ENCODE measurements at places on chromosomes 12 and 14.

DNA sequence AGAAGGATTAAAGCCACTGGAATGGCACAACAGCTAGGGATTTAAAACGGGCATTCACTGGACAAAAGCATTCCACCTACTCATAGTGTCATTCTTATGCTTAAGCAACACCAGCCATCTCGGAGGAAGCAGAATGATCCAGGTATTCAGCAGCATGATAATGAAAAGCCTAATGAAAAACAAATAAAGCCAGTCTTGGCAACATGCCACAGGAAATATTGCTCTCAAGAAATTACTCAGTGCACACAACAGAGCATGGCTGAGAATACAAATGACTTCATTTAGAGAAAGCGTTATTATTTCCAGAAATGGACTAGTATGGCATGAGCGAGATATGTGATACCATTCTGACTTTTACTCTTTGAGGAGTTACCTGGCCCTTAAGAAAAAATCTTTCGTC lies 442.2 kb downstream of the APAF1 start:
- no peak for DNase-seq

GRCh38 chr12:75714462-75715322 lies 203.3 kb upstream of the KRR1 start:
- DNase-seq, result no peak

- peak; percentile 25 for DNase-seq
These were observed 483 bp downstream of the POC1B start for GRCh38 chr12:89525305-89525823.

GRCh38 chr12:102390068-102390467 lies 90.3 kb downstream of the IGF1 start:
- DNase-seq, result no peak

DNA sequence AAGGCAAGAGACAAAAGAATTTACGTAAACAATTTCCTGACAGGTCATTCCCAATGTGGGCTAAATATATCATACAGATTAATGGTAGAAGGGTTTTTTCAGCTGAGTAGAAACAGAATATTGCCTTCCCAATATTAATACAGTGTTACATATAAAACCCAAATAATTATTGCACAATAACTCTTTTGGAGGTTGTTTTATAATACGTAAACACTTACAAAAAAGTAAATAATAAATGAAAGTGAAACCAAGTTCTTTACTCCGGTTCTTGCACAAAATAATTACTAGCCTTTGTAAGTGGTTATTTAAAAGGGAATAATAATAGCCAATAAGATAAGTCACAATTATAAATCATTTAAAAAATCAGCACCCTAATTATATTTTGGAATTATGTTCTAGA lies 118.6 kb upstream of the SSTR1 start:
- DNase-seq, result no peak

GRCh38 chr12:39723831-39724230 lies 104.2 kb upstream of the ABCD2 start:
- no peak for DNase-seq

DNA sequence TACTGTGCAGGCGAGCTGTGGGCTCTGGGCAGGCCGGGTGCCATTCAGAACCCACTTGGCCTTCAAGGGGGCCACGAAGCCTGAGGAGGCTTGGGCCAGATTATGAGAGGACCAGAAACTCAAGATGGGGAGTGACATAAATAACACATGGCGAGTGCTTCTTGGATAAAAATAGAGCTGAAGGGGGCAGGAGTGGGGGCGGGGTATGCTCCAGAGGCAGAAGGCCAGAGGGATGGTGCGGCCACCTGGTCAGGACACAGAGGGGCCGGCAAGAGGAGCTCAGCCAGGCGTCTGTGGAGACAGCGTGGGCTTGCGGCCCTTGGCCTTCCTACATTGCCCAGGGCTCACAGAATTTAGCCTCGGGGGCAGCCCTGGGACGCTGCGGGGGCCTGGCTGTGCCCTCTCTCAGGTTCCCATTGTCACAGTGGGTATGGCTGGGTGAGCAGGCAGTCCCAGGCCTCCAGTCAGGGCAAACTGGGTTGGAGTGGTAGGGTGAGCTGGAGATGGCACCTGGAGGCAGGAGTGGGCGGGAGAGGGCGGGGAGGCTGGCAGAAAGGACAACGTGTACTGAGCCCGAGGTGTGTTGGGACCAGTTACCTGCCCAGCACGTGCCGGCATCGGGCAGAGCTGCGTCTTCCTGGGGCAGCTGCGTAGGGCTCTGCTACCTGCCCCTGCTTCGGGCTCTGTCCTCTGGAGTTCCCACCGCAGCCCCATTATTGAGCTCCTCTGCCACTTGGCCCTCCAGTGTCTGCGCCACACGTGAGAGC lies 7.4 kb upstream of the SLC25A29 start:
- no peak for DNase-seq

DNA sequence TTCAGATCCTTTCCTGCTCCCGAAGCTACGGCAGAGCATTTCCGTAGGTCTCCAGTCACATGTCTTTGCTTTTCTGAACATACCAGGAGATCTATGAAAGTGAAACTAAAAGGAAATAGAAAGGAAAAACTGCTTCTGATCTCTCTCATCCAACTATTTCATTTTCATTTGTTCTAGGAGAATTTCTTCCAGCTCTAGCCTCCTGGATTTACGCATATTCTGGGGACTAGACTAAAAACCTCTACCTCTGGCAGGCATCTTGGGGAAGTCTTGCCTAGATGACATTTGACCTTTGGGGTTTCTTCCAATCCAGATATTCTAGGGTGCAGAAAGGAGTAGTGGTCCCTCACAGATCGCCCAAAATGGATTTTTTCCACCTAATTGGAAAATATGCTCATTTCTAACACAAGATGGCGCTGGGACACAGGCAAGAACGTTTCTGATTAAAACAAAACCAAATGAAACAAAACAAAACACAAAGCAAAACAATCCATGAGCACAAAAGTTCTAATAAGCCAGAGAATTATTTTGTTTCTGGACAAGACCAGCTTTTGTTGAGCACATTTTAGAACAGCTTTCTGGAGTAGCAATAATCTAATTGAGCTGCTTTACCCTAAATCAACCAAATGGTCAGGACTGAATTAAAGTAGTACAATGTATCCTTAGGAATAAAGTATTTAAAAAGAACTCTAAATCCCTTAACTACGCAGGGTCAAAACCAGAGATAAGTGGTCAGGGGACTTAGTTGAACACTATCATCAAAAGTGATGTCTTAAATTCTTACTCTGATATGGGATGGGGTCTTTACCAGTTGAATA lies 12.3 kb upstream of the PARP11 start:
- no peak for DNase-seq

DNA sequence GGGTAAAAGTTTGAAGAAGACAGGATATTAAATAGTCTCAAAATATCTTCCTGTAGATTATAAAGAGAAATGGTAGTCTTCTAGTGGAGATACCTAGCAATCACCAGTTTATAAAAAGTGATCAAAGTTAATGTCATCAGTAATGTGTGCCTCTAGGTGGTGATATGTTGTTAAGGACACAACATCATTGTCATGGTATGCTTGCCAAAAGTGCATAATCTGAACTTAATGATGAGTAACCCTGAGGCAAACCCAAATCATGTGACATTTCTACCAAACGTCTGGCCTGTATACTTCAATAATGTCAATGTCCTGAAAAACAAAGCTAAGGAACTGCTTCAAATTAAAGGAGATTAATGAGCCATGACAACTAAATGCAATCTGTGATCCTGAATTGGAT lies 214.7 kb downstream of the PHLDA1 start:
- DNase-seq, result no peak

DNA sequence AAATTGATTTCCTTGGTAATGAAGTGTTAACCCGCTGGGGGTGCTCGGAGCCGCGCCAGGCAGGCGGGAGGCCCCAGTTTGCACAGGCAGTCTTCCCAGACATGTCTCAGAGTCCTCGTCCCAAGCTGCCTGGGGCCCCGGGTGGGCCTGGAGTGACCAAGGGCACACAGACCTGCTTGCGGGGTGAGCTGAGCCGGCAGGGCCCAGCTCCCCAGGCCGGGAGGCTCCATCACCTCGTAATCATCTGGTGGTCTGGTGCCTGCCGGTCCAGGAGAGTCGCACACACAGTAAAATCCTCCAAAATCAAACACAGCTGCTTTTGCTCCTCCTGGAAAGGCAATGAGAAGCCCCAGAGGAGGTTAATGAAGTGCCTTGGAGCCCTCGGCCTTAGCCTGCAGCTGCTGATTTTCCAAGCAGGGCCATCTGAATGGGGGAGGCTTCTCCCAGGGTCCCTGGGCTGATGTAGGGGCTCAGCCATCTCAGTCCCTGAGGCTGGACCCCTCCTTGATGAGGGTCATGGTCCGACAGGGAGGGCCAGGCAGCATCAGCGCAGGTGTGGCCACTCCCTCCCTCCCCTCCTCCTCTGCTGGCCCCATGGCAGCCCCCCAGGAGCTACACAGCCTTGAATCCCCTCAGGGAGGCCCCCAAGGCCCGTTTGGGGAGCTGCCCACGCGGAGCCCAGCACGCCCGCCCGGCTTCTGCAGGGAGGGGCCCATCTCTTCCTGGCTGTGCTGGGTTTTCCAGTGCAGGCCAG lies 39.4 kb upstream of the FBRSL1 start:
- no peak for DNase-seq

DNA sequence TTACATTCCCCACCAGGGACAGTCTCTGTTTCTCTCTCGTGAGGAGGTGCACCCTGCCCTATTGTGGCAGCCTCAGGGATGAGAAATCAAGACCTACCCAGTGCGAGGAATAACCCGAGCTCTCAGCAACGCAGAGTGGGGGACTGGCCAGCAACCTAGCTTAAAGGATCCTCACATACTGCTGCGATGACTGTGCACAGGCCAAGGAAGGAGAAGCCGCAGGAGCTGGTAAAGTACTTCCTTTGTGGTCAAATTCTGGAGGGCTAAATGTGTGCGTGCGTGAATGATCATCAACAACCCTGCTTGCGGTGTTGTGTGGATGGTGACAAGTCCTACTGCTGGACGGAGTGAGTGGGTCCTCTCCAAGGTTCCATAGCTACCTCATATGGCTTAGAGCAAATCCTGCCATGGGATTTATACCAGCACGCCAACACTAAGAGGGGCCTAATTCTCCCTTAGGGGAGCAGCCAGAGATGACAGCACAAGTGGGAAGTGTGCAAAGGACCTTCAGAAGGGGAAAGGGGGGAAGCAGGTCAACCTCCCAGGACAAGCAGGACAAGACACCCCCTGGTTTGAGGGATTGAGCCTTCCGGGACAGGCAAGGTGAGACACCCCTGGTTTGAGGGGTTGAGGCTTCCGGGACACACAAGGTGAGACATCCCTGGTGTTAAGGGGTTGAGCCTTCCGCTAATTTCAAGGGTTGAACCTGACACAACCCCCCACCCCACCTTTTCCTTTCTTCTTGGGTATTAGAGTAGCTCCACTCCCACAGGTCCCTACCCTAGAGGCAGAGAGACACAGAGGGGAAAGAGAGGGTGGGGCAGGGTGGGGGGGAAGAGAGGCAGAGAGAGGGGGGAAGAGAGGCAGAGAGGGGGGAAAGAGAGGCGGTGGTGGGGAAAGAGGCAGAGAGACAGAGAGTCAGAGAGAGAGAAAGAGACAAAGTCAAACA lies 58.8 kb upstream of the AP4S1 start:
- no peak for DNase-seq

DNA sequence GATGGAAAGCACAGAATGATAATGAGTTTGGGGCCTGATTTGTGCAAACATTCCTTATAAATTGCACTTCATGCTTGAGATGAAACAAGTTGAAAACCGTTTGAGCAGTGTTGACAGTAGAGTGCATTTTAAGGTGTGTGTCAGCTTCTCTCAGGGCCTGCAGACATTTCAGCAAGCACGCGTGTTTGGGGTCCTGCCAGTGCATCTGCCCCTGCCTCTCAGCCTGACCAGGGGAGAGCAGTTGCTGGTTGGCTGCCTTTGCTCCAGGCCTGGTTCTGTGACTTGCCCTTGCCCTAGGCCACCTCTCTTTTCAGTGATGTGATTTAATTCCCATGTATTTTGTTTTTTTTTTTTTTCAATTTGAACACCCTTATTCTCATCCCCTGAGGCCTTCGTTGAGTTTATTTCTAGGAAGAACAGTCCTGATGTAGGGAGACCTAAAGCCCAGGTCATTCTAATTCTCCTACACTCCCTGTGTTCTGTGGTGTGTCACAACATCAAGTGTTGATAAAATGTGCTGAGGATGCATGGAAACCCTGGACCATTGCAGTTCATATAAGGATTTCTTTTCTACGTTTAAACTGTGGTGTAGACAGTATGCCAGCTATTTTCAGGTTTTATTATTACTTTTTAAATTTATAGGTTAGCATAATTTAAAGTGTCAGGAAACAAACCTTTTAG lies 40.1 kb upstream of the AMN start:
- no peak for DNase-seq

DNA sequence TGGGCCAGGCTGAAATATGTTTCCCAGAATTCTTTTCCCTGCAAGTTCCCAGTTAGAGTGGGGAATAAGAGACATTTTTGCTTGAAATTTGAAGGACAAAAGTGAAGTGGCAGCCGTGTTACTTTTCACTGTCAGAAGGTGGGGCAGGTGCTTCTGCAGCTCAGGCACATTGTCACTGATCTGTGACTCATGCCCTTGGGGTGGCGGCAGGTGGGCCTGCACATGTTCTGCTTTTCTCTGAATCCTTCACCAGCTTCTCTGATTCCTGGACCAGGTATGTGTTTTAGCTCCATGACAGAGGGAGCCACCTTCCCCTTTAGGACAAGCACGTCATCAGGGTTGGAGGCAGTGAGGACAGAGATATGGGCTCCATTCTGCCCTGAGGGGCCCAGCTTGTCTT lies 11.7 kb upstream of the KCNA5 start:
- no peak for DNase-seq

- DNase-seq, result no peak
These were observed 69.3 kb downstream of the ANKS1B start for GRCh38 chr12:99915251-99916082.

DNA sequence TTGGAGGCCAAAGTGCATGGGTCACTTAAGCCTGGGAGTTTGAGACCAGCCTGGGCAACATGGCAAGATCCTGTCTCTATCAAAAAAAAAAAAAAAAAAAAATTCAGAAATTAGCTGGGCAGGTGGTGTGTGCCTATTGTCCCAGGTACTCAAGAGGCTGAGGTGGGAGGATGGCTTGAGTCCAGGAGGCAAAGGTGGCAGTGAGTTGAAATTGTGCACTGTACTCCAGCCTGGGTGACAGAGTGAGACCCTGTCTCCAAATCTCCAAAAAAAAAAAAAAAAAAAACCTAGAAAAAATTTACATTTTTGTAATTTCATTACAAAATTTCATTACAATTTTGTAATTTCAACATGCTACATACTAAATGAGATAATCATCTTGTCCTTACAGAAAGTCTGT lies 42.7 kb downstream of the SYNE2 start:
- DNase-seq, result no peak

GRCh38 chr14:50954811-50955372 lies 10.6 kb upstream of the PYGL start:
- DNase-seq, result no peak

GRCh38 chr14:75871181-75871880 lies 110.5 kb downstream of the TGFB3 start:
- DNase-seq, result no peak

- no peak for DNase-seq
These were observed 143.5 kb downstream of the SSPN start for GRCh38 chr12:26338586-26339572.

GRCh38 chr14:105578070-105578469 lies 51.7 kb downstream of the TMEM121 start:
- DNase-seq, result no peak

DNA sequence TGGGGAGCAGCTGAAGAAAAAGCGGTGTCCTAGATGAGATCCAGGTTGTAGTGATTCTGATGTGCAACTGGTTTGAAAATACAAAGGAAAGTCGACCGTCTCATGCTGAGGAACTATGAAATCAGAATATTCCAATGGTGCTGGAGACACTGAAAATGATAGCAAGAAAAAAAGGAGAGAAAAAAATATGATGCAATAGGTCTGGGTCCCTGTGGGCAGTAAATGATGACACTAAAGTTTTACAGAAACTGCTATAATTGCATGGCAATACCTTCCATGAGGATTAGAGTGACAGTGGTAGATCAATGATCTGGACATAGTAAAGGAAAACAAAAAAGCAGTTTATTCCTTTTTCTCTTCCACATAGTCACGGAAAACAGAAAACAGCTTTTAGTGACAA lies 2.3 kb downstream of the PYM1 start:
- DNase-seq, result no peak

All from GM12891 (cell line).